Thymus (tissue), 14 donors: ENCODE measurements at places on chromosomes 1 and 21.

- no peaks in the 10 kb centered on the region for H3K27me3 ChIP-seq
- no peaks in the 10 kb centered on the region for H3K4me1 ChIP-seq
- no peak for DNase-seq
- H3K36me3 ChIP-seq, result no peaks in the 10 kb centered on the region
These were observed 62.6 kb downstream of the ABL2 start for GRCh38 chr1:179166663-179167417.

DNA sequence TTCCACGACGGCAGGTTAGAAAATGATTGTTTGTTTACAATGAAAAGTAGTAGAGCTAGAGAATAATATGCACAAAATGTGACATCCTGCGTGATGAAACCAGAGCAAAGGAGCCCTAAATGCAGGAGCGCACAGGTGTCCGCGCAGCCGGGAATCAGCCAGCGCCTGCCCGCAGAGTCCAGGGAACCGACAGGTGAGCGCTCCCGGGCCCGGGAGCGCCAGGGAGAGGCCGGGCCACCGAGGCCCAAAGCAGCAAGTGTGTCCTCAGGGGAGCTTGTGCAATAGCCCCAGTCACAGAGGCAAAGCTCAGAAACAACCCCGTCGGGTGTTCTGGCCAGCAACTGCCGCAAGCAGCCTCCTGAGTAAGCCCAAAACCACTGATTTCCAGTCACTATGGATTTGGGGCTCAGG lies 789 bp upstream of the GALE start:
- H3K36me3 ChIP-seq, result peaks cover 37% of the 10 kb centered on the region
- no peak for DNase-seq
- no peaks in the 10 kb centered on the region for H3K27me3 ChIP-seq
- H3K27ac ChIP-seq, result peak overlapping the region; percentile 80
- H3K4me3 ChIP-seq, result peak overlapping the region; percentile 82

GRCh38 chr1:40625076-40625475 lies 40.4 kb downstream of the RIMS3 start:
- peaks cover 35% of the 10 kb centered on the region for H3K4me1 ChIP-seq
- peaks cover 6% of the 10 kb centered on the region for H3K36me3 ChIP-seq
- H3K4me3 ChIP-seq, result no peak overlapping the region
- H3K27me3 ChIP-seq, result no peaks in the 10 kb centered on the region
- no peak overlapping the region for H3K27ac ChIP-seq

DNA sequence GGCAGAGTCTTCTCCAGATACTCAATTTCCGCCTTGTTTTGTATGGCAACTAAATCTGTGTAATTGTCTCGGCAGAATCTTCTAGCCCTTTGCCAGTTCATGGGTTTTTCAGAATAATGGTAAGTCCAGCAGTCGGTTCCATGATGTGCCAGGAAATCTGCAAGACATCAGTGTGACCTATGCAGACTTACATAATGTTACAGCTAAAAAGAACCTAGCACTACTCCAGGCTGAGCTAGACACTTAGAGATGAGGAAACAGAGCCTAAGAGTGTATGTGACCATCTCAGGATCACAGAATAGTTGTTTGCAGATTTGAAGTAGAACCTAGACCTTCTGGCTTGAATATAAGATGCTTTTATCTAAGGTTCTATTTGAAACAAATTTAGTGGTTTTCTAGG lies 2.8 kb downstream of the SELL start:
- peaks cover 20% of the 10 kb centered on the region for H3K4me1 ChIP-seq
- H3K36me3 ChIP-seq, result no peaks in the 10 kb centered on the region
- H3K27me3 ChIP-seq, result no peaks in the 10 kb centered on the region
- peak overlapping the region; percentile 24 for H3K4me3 ChIP-seq
- DNase-seq, result no peak

DNA sequence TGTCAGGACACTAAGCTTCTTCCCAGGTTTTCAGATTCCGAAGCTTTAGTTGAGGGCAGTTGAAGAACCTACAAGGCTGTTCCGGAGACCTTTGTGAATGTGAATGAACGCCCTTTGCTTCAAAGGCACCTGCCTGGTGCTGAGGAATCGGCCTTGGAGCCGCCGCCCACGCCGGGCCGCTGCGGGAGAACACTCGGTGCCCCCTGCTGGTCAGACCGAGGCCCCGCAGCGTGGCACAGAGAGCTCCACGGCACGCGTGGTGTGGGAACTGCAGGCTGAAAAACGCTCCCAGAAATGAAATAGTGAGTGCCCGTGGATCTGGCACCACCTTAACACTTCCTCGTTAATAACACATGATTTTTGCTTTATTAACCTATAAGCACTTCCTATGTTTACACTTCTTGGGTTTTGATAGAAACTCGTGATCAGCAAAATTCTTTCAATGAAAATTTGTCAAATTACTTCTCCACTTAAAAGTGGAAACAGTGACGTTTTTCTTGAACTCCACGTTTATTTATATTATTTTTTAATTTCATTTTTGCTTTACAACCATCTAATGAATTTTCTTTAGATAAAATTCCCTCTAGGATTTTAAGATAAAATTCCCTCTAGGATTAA lies 460.6 kb downstream of the DSCAM start:
- no peak overlapping the region for H3K4me3 ChIP-seq
- H3K36me3 ChIP-seq, result no peaks in the 10 kb centered on the region
- H3K27ac ChIP-seq, result no peak overlapping the region
- DNase-seq, result no peak
- no peaks in the 10 kb centered on the region for H3K27me3 ChIP-seq

DNA sequence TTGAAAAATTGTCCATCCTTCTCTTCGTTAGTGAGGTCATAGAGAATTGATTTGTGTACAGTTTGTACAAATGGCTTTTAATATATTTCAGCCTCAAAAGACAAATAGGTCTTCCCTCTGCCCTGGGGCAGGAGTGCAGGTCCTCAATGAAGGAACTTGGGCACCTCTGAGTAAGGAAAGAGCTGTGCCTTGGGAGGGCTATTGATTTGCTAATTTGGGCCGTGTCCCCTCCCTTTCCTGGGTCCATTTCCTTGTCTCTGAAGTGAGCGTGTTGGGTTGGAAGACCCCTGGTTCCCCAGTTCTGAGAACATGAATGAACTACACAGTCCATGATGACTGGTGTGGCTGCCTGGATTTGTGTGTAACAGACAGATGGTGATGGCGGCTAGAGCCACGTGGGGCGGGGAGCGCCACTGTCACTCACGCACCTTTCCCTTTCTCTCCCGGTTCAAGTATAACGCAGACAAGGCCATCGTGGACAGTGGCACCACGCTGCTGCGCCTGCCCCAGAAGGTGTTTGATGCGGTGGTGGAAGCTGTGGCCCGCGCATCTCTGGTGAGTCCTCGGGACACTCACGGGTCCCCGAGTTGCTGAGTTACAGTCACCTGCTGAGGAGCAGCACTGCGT lies 71.0 kb upstream of the FAM3B start:
- H3K27ac ChIP-seq, result no peak overlapping the region
- no peak for DNase-seq
- no peaks in the 10 kb centered on the region for H3K36me3 ChIP-seq
- no peak overlapping the region for H3K4me3 ChIP-seq

GRCh38 chr1:31122101-31122735 lies 56.7 kb upstream of the PUM1 start:
- no peak for DNase-seq
- H3K4me3 ChIP-seq, result no peak overlapping the region
- no peak overlapping the region for H3K27ac ChIP-seq
- H3K36me3 ChIP-seq, result no peaks in the 10 kb centered on the region
- H3K27me3 ChIP-seq, result no peaks in the 10 kb centered on the region

DNA sequence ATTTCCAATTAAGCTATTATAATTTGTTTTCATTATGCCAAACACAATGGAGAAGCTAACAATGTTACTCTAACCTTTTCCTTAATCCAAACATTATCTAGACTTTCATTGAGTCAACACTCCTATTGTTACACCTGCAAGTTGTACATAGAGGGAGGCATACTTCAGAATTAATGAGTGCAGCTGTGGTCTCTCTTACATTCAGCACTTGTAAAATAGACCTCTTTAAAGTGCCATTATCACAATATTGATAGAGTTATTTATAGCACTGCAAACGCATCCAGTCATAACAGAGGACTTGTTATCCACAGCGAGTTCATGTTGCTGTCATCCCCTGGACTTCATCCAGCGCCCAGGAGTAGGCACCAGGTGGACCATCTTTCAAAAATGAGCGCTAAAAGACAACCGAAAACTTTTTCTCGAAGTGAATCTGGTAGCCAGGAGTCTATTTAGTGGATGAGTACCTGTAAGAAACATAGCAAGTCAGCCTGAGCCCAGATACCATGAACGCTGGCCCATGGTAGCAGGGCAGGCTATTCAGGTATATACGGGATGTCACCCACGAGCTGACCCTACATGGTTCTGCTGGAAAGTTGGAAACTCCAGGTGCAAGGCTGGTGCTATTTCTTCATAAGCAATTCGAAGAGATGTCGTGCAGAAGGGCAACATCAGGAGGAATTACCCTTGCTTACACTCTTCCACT lies 70.6 kb upstream of the NFIA start:
- no peaks in the 10 kb centered on the region for H3K4me1 ChIP-seq
- no peak overlapping the region for H3K27ac ChIP-seq
- no peak overlapping the region for H3K4me3 ChIP-seq
- no peaks in the 10 kb centered on the region for H3K27me3 ChIP-seq
- DNase-seq, result no peak
- H3K36me3 ChIP-seq, result no peaks in the 10 kb centered on the region

GRCh38 chr1:22782406-22782805 lies 71.8 kb downstream of the EPHB2 start:
- no peaks in the 10 kb centered on the region for H3K36me3 ChIP-seq
- H3K27ac ChIP-seq, result no peak overlapping the region
- DNase-seq, result no peak

DNA sequence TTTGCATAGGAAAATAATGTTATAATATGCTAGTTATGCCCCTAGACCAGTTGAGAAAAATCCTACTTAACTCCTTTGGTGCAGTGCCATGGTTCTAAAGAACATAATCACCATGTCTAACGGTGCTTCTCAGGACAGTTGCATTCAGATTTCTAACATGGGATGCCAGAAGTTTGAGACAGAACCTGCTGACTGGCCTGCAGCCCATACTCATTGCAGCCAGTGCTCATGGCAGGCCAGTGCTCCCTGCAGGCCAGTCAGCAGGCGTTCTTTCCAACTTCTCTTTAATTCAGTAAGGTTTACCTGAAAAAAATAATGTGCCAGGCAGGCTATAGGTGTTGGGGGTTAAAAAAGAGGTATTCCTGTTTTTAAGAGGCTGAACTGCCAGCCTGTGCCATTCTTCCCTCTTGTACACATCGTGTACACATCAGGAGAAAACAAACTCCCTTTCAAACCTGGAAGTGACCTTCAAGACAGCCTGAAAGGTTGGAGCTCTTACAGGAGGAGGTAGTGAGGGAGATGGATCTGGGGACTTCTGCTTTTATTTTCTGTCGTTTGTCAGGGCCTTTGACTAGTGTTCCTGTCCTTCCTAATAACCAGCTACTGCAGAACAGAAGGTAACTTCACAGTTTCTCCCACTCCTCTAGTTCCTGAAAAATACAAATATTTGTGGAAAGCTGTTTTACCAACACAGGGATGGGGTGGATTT lies 146.0 kb upstream of the MAGI3 start:
- no peak overlapping the region for H3K4me3 ChIP-seq
- DNase-seq, result no peak
- H3K4me1 ChIP-seq, result no peaks in the 10 kb centered on the region
- no peaks in the 10 kb centered on the region for H3K27me3 ChIP-seq

DNA sequence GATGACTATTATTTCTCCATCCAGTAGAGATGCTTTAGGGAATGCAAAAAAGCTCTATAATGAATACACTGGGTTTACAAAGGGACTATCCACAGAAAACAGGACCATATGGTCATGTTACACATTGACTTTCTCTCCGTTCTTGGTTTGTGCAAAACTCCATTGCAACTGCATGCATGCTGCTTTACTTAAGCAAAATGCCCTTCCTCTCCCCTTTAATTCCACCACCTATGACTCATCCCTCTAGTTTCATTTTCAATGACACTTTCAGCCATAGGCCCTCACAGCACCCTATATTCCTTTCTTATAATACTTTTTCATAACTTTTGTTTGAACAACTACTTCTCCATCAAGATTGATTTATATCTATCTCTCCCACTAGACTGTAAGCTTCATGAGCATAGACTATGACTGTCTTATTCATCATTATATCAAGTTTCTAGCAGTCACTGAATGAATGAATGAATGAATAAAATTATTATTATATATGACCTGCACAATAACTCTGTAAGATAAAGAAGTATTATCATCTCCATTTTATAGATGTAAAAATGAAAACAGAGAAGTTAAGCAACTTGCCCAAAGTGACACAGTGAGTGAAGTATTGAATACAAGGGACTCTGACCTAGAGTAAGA lies 248.9 kb downstream of the PLPP3 start:
- H3K36me3 ChIP-seq, result no peaks in the 10 kb centered on the region
- no peak overlapping the region for H3K27ac ChIP-seq
- H3K4me1 ChIP-seq, result no peaks in the 10 kb centered on the region
- no peaks in the 10 kb centered on the region for H3K27me3 ChIP-seq
- no peak overlapping the region for H3K4me3 ChIP-seq

DNA sequence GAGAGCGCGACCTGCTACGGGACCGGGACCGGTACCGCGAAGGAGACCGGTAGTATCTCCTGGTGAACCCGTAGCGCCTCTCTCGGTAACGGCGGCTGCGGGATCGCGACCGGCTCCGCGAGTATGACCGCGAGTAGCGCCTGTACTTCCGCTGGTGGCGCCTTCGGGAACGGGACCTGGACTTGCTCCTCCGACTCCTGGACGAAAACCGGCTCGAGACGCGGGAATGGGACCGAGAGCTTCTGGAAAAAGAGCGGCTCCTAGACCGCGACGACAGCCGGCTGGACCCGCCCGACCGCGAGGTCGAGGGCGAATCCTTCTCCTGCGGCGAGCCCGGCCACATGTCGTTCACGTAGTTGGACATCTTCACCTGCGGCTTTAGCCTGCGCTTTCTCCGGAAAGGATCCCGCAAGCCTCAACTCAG lies 642 bp downstream of the RSRP1 start:
- H3K27ac ChIP-seq, result peak overlapping the region; percentile 100
- DNase-seq, result peak; percentile 20
- peaks cover 45% of the 10 kb centered on the region for H3K36me3 ChIP-seq

DNA sequence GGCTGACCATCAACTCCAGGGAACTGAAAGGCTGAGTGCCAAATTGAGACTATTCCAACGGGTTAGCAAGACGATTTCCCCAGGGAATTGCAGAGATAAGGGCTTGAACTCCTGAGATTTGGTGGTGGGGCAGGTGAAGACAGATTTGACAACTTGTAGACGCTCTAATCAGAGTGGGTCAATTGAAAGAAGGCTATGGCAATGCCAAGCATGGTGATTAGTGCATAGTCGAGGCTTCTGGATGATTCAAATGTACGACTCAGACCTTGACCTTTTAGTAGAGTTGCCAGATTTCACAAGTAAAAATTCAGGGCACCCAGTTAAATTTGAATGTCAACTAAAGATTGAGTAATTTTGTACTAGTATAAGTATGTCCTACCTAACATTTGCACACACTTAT lies 302.1 kb upstream of the SPAG17 start:
- no peaks in the 10 kb centered on the region for H3K36me3 ChIP-seq
- DNase-seq, result no peak
- no peaks in the 10 kb centered on the region for H3K27me3 ChIP-seq
- H3K4me1 ChIP-seq, result no peaks in the 10 kb centered on the region
- H3K4me3 ChIP-seq, result no peak overlapping the region

DNA sequence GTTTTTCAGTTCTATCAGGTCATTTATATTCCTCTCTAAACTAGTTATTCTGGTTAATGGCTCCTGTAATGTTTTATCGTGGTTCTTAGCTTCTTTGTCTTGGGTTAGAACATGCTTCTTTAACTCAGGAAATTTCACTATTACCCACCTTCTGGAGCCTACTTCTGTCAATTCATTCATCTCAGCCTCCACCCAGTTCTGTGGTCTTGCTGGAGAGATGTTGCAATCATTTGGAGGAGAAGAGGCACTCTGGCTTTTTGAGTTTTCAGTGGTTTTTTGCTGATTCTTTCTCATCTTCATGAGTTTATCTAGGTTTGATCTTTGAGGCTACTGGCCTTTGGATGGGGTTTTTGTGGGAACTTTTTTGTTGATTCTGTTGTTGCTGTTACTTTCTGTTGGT lies 213.0 kb downstream of the BRINP2 start:
- DNase-seq, result no peak
- H3K27me3 ChIP-seq, result no peaks in the 10 kb centered on the region
- no peaks in the 10 kb centered on the region for H3K4me1 ChIP-seq
- no peaks in the 10 kb centered on the region for H3K36me3 ChIP-seq
